Transverse colon (tissue), 4 donors: ENCODE measurements at places on chromosomes 3 and 15. TPM values are rescaled to one million over a fixed set of nuclear protein-coding genes. Genes with fewer than 3 reads are reported as not detected.

DNA sequence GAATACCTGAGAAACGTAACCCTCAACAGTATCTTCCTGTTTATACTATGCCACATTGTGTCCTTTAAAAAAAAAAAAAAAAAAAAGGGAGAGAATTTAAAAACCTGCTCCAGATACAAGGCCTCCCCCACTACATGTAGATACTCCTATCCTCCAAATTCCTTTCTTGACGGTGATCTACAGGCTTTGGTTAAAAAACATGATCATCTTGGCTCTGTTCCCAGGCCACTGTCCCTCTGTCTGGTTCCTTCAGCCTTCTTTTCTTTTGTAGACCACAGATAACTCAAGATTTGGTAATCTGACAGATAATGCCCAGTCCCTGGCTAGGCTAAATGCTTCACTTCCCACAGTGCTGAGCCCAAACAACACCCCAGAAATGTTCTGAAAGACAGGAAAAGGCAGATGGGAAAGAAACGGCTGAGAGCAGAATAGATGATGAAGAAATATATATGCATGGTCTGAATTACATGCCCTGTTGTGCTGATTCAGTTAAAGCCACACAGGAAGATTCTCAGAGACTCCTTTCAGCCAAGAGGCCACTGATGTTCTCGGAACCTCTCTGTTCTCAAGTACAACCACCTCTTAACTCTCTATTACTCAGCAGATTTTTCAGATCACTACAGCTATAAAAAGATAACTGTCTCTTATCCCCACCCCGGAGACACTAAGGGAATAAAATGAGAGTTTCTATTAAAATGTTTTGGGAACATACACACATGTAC, 48.3 kb downstream of the NPTN start:
- no peak for DNase-seq

The MFN1 gene
- total RNA-seq: 46.8 TPM

GRCh38 chr15:94263341-94264273, 32.2 kb downstream of the MCTP2 start:
- no peak for DNase-seq

The AGBL1 gene
- not detected for total RNA-seq

The ANKRD34C gene
- not detected for total RNA-seq

GRCh38 chr3:66423791-66424190, 77.0 kb downstream of the LRIG1 start:
- DNase-seq: no peak

- no peak for DNase-seq
Observed at GRCh38 chr3:24523215-24523614, 28.6 kb upstream of the THRB start.

DNA sequence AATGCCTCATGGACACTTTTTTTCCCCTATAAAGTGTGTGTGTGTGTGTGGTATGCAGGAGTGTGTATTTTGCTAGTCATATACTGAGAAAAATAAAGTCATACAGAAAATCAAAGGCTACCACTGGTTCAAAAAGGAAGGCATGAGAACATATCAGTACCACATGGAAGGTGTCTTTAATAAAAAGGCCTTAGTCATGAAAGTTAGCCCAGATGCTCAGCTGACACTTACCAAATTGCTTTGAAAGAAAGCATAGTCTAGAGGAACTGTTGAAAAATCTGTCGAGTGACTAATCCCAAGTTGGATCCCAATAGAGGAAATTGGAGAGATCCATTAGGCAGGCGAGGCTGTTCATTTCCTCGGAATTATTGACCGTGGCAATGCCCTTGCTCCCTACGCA, 432.9 kb upstream of the CFAP20DC start:
- no peak for DNase-seq
